ENCODE measurements at places on chromosomes 7 and 10. TPM values are rescaled to one million over a fixed set of nuclear protein-coding genes. Genes with fewer than 3 reads are reported as not detected.

SLC4A2 gene
- total RNA-seq, result 99.4 TPM

GPR37 gene
- total RNA-seq, result 6.3 TPM

SPDYE3 gene
- not detected for total RNA-seq

DNA sequence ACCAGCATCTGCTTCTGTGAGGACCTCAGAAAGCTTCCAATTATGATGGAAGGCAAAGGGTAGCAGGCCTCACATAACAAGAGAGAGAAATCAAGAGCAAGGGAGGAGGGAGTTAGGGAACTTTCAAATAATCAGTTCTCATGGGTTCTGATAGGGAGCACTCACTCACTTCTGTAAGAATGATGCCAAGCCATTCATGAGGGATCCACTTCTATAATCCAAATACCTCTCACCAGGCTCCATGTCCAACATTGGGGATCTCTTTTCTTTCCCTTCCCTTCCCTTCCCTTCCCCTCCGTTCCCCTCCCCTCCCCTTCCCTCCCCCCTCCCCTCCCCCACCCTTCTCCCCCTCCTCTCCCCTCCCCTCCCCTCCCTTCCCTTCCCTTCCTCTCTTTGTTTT, 884.6 kb upstream of the GHITM start:
- DNase-seq, result no peak
- no peak overlapping the region for H3K27ac ChIP-seq
- H3K4me1 ChIP-seq, result peaks cover 11% of the 10 kb centered on the region
- H3K36me3 ChIP-seq, result peaks cover 18% of the 10 kb centered on the region
- H3K4me3 ChIP-seq, result no peak overlapping the region

DNA sequence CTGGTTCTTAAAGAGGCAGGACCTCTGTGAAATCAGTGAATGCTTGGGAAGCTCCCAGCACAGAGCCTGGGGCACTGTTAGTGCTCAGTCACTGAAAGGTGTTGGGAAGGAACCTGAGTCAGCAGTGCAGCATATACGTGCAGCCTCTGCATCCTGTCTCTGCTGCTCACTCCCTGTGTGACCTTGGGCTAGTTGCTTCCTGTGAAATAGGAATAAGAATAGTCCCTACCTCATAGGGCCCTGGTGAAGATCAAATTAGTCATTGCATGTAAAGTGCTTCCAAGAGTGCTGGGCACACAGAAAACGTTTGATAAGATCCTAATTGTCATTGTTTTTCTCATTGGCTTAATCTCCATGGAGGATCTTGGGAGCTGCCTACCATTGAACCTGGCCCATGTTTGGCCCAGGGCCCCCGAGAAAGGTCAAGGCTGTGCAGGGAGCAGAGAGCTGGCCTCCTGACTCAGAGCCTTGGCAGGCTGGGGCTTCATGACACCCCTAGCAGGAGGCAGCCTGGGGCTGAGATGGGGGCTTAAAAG, 73.3 kb upstream of the COL13A1 start:
- H3K27ac ChIP-seq, result no peak overlapping the region
- no peak overlapping the region for H3K4me3 ChIP-seq
- DNase-seq, result no peak
- no peaks in the 10 kb centered on the region for H3K4me1 ChIP-seq

DNA sequence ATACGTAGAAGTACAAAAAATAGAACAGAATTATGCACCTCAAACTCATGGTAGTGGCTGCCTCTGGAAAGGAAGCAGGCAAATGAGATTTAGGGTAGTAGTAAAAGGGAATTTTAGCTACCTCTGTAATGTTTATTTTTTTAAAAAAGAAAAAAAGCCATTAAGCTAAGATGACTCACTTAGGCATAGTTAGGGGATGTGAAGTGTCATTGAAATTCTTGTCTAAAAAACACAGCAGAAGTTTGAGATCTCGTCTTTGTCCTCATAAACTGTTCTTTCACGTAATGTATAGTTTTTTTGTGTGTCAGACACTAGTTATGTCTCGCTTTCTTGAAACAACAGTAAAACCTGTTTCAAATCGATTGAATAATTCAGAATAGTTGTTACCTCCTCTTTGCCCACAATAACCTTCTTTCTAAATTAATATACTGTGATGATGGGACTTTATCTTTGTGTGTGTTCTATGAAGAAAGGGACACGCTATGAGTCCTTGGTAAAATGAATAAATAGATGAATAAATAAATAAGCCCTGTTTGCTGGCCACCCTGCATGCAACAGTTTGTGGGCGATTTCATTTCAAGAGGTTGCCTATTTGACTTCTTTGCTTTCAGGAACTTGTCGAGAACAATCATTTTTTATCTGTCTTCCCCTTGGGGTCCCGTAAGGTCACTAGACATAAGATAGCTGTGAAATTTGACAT, 14.5 kb upstream of the FBXW4 start:
- H3K4me1 ChIP-seq, result no peaks in the 10 kb centered on the region
- H3K4me3 ChIP-seq, result no peak overlapping the region
- H3K36me3 ChIP-seq, result no peaks in the 10 kb centered on the region
- no peak overlapping the region for H3K27ac ChIP-seq

DNA sequence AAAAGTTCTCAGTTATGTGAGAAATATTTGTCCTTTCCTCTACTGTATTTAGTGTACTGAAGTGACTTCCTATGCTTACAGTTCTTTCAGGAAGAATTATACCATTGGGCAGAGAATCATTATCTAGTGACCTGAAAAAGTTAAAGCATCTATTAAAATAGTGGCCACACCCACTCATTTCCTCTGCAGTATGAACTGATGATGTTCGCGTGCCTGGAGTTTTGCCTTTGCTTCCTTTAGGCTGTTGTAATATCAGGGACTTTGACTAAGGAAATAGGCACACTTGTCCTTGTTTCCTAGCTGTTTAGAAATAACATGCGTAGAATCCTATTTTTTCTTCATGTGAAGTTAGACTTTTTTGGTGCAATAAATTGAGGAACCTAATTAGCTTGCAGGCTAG, 100.7 kb downstream of the ZMYND11 start:
- H3K27ac ChIP-seq, result no peak overlapping the region
- no peak overlapping the region for H3K4me3 ChIP-seq
- H3K36me3 ChIP-seq, result no peaks in the 10 kb centered on the region
- H3K27me3 ChIP-seq, result no peaks in the 10 kb centered on the region
- H3K4me1 ChIP-seq, result peaks cover 35% of the 10 kb centered on the region

DNA sequence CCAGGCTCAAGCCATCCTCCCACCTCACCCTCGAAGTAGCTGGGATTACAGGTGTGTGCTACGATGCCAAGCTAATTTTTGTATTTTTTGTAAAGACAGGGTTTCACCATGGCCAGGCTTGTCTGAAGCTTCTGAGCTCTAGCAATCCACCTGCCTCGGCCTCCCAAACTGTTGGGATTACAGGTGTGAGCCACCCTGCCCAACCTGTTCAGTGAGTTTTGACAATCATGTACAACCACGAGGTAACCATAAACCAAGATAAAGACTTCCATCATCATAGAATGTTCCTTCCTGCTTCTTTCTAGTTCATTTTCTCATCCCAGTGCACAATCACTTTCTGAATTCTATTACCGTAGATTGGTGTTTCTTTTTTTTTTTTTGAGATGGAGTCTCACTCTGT, 30.5 kb upstream of the MKRN1 start:
- no peak for DNase-seq
- H3K36me3 ChIP-seq, result no peaks in the 10 kb centered on the region
- H3K27me3 ChIP-seq, result peaks cover 4% of the 10 kb centered on the region
- H3K27ac ChIP-seq, result no peak overlapping the region

All from glutamatergic neuron (in vitro differentiated cells).